ENCODE measurements at places on chromosomes 5 and 9.

DNA sequence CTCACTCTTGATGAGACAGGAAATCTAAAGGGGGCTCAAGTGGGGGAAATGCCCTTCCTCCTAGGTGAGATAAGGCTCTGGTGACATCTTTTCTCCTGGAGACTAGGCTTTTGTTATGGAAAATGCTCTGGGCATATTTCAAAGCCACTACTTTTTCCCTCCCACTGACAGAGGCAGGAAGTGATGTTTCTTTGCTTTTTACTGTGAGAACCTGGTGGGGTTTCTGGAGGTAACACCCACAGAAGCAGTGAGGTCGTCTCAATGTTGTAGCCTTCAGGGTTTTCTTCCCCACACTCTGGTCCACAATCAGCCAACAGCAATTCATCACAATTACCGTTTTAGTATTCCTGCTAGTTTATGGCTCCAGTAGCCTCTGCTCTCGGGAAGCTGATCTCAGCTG, 41.4 kb upstream of the FAM240B start:
- no peak for DNase-seq

DNA sequence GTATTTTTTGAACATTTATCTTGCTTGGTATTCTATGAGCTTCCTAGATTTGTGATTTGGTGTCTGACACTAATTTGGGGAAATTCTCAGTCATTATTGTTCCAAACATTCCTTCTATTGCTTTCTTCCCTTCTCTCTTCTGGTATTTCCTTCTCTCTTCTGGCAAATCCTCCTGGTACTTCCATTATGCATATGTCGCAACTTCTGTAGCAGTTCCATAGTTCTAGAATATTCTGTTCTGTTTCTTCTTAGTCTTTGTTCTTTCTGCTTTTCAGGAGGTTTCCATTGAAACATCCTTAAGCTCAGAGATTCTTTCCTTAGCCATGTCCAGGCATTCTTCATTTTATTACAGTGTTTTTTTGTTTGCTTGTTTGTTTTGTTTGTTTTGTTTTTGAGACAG, 155.2 kb upstream of the PIK3R1 start:
- DNase-seq, result no peak

DNA sequence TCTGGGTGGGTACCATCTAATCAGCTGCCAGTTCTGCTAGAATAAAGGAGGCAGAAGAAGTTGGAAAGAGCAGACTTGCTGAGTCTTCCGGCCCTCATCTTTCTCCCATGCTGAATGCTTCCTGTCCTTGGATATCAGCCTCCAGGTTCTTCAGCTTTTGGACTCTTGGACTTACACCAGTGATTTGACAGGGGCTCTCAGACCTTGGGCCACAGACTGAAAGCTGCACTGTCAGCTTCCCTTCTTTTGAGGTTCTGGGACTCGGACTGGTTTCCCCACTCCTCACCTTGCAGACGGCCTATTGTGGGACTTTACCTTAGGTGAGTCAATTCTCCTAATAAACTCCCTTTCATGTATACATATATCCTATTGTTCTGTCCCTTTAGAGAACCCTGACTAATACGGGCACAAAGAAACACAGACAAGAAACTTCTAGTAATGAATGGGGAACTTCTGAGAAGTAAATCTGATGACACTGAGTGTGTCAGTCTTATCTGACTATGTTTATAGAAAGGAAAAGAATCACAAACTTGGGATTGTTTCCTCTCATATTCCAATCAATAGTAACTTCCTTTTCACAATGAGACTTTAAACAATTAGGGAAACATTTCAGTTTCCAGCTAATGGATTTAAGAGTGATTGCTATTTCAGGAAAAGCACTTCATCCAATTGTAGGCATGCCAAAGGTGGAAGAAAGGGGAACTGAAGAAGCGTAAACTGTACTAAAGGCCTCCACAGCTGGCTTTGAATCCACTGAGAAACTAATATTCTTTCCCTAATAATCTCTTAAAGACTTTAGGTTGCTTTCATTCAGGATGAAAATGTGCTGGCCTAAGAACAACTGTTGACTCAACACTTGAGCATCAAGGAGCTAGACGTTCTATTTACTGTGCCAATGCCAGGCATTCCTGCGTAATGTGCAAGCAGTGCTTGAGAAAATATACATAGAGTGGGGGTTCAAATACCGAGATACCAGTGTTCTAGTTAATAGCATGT, 127.9 kb upstream of the PTGER4 start:
- DNase-seq, result no peak

- DNase-seq, result no peak
These were observed 53.4 kb downstream of the SLC22A5 start for GRCh38 chr5:132422720-132423437.

GRCh38 chr5:41094871-41095270, 23.7 kb upstream of the MROH2B start:
- DNase-seq, result no peak

- DNase-seq, result no peak
These were observed 309.0 kb downstream of the MAN2A1 start for GRCh38 chr5:109998726-109999125.
